ENCODE measurements at places on chromosomes 6 and 20. TPM values are rescaled to one million over a fixed set of nuclear protein-coding genes. Genes with fewer than 3 reads are reported as not detected.

GABRR2 gene
- not detected for total RNA-seq

ELOVL2 gene
- not detected for total RNA-seq

DNA sequence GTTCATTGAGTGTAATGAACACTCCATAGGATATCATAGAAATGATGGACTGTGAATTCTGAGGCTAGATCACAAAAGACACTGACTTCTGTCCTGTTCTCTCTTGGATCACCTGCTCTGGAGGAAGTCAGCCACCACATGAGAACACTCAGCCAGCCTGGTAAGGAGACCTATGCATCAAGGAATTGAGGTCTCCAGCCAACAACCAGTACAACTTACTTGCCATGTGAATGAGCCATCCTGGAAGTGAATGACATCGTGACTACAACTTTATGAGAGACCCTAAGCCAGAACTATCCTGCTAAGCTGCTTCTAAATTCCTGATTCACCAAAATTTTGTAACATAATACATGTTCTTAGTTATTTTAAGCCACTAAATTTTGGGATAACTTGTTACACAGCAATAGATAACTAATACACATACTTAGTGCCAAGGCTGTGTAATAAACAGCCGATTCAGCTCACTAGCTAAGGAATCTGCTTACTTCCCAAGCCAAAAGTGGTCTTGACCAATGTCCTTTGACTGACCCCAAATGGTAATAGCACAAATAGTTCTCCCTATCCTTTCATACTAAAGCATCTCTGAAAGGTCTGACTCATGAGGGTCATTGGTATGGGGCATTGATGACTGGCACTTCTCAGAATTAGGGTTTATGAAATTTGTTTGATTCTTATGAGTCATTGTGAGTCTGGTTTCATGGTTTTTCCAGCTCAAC, 6.9 kb upstream of the CTNNBL1 start:
- no peak for ATAC-seq

HDAC2 gene
- 71.2 TPM for total RNA-seq

DNA sequence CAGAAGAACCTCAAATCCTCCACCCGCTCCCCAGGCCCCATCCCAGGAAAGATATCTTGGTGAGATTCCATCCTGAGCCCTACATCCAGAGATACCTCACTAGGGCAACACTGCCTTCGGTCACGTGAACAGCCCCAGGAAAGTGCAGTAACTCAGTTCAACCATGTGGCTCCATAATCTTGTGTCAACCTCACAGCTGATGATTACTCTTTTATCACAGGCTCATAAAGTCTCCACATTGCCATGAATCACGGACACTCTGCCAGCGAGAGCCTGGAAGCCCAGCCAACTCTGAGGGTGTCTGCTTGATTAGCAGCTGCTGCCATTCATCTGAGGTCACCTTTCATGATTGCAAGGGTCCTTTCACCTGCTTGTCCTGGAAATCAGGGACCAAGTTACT, 175.8 kb upstream of the LRFN2 start:
- no peak for ATAC-seq

DNA sequence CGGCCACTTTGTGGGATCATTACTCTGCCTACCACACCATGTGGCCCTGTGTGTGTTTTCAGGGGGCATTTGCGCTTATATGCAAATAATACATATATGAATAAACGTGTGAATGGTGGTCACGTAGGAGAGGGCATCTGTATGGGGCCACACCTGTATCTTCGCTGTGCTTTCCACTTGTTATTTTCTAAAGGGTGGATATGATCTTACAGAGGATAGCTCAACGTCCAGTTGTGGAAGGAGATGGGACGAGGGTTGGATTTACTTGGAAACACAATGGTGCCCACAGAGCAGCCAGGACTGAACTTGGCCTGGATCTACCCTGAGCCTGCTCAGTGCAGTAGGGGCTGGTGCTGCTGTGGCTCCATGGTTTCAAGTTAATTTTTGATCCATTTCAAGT, 93.3 kb downstream of the YTHDF1 start:
- no peak for ATAC-seq

FNDC1 gene
- total RNA-seq, result 0.54 TPM

GRCh38 chr6:7152462-7152861, 44.7 kb downstream of the RREB1 start:
- ATAC-seq, result no peak

- no peak for ATAC-seq
These were observed 474.6 kb downstream of the COL12A1 start for GRCh38 chr6:74731204-74731603.

GRCh38 chr6:562052-562676, 94.7 kb downstream of the HUS1B start:
- no peak for ATAC-seq

- ATAC-seq, result peak; percentile 87
These were observed at the start of gene ARFGEF3 for GRCh38 chr6:138161338-138162110. Gene ARFGEF3 (plus strand): TSS chr6:138161939. CDS start chr6:138162087, 148 bp downstream.

HLA-DRB5 gene
- not detected for total RNA-seq

DNA sequence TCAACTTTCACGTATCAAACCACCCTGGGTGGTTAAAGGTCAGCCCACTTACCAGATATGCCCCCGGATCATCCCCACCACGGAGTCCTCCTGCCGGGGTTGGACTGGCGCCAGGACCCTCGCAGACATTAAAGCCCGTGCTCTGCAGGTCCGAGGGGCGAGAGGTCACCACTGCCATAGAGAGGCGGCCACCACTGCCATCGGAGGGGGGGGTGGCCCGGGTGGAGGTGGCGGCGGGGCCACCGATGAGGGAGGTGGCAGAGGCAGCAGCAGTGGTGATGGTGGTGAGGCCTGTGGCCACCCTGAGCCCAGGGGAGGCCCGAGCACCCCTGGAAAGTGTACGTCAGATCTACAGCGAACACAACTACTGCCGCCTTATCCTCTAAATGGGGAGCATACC, 76.3 kb downstream of the ASXL1 start:
- ATAC-seq, result no peak

DNA sequence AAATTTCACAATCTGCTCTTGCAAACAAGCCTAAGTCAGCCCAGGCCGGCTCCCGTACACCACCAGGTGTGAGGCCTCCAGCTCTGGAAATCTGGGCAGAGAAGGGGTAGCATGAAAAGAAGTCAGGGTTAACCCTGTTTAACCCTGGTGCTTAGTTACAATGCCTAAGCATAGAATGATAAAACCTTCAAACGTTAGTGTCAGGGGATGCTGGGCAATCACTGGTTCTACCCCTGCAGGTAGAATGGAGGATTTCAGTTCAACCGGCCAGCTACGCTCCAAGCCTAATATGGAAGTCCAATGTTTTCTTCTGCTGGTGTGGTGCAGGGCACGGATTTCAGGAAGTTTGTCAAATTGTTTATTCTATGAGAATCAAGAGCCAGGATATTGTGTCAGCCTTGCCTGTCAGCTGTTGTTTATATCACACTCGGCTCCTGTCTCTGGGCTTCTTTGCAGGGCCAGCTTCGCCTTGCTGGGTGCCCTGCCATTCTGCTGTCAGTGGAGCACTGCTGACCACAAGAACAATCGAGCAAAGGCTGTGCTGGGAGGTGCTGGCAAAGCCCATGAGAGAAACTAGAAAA, 20.2 kb upstream of the CD93 start:
- peak; percentile 82 for ATAC-seq

KIF25 gene
- not detected for total RNA-seq

PAX1 gene
- not detected for total RNA-seq

Measured in gastroesophageal sphincter (tissue), 4 donors.